NCI-H1930 (cell line): ENCODE measurements at places on chromosomes 12 and 14.
A peak's percentile ranks its signal among the peaks of the same experiment; 100 is the strongest.

- DNase-seq = no peak
These were observed 313.1 kb downstream of the GALC start for GRCh38 chr14:87679866-87680265.

DNA sequence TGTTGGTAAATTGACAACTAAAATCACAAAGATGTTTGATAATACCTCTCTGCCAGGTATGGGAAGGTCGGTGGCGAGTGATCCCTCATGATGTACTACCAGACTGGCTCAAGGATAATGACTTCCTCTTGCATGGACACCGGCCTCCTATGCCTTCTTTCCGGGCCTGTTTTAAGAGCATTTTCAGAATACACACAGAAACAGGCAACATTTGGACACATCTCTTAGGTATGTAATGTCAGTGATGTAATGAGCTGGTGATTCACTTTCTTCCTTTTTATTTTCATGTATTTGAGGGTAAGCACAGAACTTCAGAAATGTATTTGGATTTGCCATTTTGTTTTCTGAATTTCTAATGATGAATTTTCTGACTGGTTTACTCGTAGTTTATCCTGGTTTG is 42.6 kb upstream of the LRTM2 start:
- no peak for DNase-seq

DNA sequence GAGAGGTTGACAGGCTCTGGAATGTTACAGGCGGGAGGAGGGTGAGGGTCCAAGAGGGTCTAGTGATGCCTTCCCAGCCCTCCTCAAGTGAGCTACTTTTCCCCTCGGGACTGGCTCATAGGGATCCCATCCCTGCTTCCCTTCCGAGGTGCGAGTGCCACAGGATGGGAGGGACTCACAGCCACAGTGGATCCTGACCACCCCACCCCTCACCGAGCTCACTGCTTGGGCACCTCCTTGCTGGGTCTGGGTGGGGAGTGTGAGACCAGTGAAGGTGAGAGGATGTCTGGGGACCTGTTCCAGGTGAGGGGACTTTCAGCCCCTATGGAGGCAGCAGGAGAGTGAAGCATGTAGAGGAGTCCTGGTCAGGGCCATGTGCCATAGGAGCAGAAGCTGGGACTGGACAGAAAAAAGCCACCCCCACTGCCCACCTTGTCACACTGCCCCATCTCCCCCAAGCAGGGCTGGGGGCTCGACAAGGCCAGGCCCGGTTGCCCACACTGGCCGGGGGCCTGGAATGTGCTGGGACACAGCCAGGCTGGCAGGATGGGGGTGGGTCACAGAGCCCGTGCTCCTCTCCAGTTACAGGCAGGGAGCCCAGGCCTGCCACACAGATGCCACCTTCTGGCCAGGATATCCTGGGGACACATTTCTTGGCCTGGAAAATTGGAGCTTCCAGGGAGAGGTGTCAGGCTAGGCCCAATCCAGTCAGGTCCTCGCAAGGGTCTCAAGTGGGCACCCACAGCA is 1.7 kb upstream of the TNS2 start:
- DNase-seq = no peak

DNA sequence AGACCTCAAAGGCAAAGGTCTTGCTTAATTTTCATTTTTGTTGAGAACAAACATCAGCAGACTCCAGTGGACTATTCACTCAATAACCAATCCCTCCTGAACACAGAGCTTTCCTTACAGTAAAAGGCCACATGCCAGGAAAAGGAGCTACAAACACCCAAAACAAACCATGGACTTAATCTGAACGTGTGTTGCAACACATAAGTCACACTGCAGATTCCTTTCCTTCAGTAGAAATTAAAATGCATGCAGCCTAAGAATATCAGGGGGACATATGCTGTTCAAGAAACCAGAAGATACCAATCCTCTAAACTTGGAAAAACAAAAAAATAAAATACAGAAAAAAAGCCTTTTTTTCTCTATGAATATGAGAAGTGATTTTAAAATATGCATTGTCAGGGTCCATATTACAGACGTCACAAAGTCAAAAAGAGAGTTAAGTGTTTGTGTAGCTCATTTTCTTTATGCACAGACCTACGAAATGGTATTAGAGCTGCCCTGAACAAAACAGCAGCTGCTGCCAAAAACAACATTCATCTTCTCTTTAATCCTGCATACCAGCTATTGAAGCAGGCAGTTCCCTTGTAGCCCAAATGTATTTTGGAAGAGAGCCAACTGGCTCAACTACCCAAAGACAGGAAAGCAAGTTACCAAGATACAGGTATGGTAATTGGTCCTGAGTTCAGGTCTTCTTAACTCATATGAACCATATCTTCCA is 26.2 kb downstream of the KITLG start:
- peak; percentile 55 for DNase-seq

GRCh38 chr12:30679241-30679640 is 16.4 kb downstream of the IPO8 start:
- DNase-seq = no peak

GRCh38 chr14:101980700-101981099 is 16.3 kb downstream of the DYNC1H1 start:
- DNase-seq = no peak

GRCh38 chr14:76720382-76720813 is 40.9 kb upstream of the VASH1 start:
- no peak for DNase-seq

DNA sequence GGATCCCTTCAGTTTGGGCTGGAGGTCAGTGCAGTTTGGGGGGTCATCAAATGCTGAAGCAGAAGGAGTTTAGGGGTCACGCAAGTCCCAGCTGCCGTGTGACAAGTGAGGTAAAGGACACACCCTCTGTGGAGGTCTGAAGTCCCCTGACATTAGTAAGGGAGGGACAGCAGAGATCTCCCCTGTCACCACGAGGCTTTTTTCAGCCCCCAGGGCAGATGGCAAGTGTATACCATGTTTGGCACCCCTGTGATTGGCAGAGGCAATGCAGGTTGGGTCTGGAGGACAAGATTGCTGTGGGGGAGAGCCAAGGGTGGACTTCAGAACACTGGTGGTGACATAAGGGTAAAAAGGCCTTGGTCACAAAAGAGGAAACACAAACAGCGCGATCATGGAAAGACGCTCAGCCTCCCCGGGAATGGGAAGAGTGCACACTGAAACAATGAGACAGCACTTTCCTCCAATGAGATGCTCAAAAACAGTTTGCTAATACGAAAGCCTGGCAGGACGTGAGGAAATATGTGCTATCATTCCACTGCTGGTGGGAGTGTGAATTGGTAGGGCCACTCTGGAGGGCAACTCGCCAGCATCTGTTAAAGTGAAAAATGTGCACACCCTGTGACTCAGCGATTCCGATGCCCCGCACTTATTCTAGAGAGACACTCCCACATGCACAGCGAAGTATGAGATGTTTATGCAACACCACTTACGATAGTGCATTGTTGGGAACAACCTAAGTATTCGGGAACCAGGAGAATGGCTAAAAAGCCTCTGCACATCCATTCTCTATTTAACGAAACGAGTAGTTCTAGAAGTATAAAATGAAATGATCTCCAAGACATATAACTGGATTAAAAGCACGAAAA is 14.4 kb upstream of the CD27 start:
- DNase-seq = no peak

DNA sequence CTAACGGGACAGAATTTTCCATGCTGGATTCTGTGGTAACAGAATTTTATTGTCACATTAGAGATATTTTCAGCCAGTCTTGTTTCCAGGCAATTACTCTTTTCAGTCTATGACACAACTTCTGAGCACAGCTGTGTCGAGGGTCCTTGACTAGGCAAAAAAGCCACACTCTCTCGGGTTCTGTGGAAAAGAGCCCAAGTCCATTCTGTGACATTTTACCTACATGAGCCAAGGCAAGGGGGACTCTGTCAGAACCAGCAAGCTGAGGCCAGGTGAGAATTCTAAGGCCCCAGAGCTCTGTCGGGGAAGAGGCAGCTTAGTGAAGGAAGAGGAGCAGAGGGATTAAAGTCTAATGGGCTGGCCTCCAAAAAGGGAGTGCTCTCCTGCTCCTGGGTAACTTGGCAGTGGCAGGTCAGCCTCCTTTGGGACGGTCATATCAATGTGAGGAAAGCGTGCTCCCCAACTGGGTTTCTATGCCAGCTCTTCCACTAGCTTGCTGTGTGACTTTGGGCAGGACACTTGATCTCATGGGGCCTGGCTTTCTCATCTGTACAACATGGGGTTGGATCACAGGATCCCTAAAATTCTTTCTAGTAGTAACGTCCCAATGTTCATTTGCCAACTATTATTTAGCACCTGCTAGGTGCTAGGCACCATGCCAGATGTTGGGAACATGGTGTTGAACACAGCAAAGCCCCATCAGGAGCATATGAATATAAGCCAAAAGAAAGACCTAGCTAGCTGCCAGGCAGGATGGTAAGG is 16.0 kb upstream of the RIC8B start:
- no peak for DNase-seq

DNA sequence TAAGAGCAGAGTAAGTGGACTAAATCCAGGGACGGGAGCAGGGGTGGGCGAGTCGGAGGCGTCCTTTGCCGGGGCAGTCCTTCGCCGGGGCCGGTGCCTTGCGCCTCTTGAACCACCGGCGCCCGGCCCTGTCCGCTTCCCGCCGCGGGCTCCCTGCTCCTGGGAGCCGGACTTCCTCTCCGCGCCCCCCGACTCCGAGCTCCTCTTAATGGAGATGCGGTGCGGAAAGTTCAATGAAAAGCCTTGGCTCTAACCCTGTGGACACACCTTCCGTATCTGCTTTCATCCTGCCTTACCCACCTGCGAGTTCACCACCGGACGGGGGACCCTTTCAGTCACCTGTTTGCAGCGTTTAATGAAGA is 412 bp downstream of the FGFR1OP2 start:
- no peak for DNase-seq

- no peak for DNase-seq
These were observed 308.0 kb downstream of the PPFIA2 start for GRCh38 chr12:81450920-81451739.

DNA sequence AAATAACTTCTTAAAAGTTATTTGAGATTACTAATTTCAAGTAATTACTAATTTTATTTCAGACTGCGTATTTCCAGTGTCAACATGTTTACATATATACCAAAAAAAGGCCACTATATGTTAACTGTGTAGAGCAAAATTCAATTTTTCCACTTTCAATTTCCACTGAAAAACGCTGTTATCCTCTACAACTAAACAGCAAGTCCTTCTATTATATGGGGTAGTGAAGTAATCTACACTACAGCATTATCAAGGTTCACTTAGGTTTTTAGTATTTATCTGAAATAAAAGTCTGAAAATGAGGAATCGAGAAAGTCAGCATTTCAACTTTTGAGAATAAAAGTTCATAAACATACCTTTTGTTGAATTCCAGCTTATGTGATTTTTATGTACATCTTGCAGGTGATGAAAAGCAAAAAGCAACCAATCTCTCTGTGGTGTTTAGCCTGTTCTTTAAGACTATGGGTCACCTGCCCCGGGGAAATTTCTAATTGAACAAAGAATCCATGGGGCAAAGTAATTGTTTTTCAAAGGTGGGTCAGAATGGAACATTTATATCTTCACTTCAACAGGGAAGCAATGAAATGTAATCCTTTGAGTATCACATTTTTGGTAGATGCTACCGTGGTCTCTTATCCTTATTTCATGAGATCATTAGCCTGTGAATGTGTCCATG is 3.3 kb downstream of the BTG1 start:
- peak; percentile 13 for DNase-seq

DNA sequence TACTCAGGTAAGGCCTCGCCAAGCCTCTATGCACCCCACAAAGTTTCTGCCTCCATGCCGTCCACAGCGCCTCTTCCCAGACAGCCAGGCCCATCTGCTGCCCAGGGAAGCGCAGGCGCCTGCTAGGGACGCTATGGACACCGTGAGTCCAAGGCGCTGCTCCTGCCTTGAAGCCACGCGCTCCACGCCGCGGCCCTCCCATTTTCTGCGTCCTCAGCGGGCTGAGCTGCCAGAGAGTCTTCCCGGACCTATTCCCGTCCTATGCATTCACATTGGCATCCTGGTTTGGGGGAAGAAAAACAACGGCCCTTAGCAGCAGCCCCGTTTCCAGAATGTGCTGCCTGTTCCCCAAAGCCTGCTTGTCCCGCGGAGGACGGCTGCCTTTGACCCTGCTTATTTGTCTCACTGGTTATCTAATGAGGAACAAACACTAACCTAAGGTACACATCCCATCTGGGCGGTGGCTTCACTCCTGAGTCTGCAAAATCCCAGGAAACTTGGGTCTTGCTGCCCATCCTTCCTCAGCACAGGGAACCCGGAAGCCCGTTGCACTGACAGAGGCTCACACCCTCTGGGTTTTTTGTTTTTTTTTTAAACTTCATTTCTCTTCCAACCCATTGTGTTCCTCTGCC is 38.0 kb downstream of the MMAB start:
- no peak for DNase-seq

DNA sequence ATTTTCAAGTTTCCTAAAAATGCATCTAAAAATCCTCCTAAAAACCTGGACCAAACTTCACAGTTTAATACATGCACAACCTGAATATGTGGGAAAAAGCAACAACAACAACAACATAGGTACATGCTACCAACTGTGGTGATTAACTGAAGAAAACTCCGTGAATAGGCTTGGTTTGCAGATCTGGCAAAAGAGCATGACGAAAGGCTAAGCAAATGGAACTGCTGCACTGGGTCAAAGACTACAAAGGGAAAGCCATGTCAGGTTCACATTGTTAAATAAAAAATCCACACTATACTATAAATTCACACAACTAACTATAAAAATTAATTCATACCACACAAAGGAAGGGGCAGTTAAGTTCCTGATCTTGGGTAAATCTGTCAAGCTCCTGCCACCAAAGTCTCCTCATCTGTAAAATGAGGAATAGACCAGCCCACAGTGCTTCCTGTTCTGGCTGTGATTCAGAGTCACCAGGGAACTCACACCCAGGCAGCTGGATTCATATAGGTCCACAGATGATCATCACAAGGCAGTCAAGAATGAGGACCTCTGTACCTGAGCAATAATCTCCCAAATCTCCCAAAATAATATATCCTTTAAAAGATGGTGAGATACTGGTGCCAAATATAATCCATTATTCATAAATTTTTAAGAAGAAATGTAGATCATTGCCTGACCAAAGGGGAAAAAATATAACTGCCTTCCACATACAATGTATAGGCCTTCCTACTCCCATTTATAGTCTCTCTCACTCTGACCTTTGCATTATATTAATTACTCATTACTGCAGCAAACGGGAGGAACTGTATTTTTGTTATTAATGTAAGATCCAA is 7.0 kb downstream of the CORO1C start:
- no peak for DNase-seq

DNA sequence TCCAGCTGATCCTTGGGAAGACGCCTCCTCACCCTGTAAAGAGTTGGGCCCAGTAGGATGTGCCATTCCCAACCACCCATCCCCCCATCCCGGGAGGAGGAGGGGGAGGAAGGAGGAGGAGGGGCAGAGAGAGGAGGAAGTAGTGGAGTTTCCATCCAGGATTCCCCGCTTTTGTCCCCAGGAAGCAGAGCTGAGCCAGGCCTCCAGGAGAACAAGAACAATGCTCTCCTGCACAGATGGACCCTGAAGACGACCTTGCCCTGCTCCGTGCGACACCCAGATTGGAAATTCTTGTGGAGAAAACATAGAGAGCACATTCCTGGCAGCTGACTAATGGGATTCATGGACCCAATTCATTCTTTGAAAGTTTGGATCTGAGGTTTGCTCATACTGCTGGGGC is 132.3 kb upstream of the CRY1 start:
- no peak for DNase-seq

GRCh38 chr12:41981758-41982157 is 162.9 kb downstream of the GXYLT1 start:
- DNase-seq = no peak

GRCh38 chr12:92603741-92604432 is 98.9 kb upstream of the PLEKHG7 start:
- no peak for DNase-seq

- DNase-seq = no peak
These were observed 26.1 kb upstream of the UBC start for GRCh38 chr12:124940393-124941169.

- DNase-seq = no peak
These were observed 13.7 kb upstream of the OR10AD1 start for GRCh38 chr12:48216785-48217184.
